ENCODE measurements at places on chromosomes 13 and 19.

DNA sequence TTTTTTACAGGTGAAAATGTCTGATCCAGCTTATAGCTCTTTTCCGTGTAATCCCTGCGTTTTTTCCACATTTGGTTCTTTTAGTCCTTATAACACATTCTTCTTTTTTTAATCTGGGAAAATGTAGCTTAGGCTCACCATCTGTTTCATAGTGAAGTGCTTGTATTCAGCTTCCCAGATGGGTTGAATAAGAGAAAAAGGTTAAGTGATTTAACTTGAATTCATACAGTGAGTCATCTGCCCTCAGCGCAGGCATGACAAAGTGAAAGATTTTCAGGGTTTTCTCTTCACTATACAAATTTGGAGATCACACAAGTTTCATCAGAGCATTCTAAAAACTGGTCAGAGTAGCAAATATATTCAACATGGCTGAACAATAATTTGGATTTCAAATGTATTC, 224.8 kb downstream of the SPRY2 start:
- DNase-seq = no peak

GRCh38 chr19:2550431-2551171, 74.7 kb downstream of the GADD45B start:
- DNase-seq = peak; percentile 83

DNA sequence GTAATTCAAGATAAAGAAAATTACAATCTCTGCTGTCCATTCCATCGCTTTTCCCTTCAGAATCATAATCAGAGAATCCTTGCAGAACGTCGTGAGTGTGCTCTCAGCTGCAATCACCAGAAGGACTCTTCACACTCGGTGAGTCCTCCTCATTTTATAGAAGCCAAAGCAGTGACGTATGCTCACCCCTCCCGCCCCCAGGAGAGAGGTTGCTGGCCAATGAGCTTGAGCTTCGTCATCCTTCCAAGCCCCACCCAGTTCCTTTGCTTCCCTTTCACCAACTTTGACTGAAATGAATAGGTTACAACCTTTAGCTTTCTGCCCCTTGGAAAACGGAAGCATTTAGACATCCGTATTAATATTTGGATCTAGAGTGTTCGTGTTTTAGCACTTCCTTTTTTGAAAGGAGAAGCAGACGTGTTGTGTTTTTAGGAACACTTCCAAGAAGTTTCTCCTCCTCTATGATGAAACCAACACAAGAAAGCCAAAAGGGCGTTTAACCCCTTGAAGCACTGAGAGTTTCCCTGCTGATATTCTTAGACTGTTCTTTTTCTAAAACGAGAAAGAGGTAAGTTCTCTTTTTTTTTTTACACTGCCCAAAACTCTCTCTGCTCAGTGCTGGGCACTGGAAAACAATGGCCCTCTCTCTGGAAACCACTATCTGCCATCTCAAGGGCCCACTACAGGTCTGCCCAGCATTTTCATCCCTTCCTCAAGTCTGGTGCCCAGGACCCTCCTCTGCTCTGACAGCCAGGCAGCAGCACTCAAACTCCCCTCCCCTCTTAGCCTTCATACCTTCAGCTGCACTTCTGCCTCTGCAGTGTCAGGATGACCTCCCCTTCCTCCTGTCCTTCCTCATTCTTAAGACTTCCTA, 44.3 kb upstream of the CEACAM21 start:
- DNase-seq = peak; percentile 56

DNA sequence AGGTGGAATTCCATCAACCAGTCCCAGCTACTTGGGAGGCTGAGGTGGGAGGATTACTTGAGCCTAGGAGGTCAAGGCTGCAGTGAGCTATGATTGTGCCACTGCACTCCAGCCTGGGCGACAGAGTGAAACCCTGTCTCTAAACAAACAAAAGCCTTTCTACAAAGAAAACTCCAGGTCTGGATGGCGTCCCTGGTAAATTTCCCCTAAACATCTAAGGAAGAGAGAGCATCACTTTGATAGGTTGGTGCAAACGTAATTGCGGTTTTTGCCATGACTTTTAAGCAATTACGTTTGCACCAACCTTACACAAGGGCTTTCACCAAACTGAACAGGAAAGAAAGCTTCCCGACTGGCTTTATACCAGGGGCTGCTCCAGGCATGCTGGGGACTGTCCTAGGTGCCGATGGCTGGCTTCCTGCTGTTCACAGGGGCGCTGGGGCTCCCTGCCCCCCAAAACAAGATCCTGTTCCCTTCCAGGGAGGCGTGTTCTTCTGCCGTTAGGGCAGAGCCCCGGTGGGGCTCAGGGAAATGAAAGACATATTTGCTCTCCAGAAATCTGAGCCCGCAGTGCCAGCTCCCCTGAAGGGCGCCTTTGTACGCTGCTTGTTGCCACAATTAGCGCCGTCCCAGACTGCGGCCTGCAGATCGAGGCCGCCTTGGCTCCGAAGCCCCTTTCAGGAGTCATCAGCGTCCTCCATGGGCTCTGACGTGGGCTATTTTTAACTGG, 38.7 kb upstream of the KLF2 start:
- no peak for DNase-seq

- DNase-seq = no peak
Observed at GRCh38 chr13:24203811-24204210, 43.3 kb downstream of the SPATA13 start.

DNA sequence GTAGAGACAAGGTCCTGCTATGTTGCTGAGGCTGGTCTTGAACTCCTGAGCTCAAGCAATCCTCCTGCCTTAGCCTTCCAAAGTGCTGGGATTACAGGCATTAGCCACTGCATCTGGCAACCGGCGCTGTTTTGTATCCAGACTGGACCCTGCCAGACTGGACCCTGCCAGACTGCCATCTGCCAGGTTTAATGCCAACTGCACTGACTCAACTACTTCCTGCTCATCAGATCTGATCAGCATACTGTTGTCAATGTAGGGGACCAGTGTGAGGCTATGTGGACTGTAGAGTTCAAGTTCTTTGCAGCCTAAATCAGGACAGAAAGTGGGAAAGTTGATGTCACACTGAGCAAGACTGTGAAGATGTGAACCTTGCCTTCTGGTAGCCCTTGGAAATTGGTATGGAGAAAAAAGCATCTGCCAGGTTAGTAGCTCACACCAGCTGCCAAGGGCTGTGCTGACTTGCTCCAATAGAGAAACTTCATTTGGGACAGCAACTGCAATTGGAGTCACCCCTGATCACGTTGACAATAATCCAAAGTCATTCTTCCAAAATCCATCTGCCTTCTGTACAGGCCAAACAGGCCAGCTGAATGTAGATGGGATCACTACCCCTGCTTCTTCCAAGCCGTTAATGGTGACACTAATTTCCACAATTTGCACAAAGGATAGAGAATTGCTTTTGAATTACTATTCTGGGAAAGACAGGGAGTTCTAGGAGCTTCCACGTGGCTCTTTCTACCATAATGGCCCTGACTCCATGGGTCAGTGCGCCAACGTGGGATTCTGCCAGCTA, 36.8 kb upstream of the ATP1A3 start:
- no peak for DNase-seq

GRCh38 chr13:107734891-107735625, 480.3 kb downstream of the LIG4 start:
- no peak for DNase-seq

GRCh38 chr19:53903055-53903680, 5.9 kb upstream of the CACNG7 start:
- no peak for DNase-seq

DNA sequence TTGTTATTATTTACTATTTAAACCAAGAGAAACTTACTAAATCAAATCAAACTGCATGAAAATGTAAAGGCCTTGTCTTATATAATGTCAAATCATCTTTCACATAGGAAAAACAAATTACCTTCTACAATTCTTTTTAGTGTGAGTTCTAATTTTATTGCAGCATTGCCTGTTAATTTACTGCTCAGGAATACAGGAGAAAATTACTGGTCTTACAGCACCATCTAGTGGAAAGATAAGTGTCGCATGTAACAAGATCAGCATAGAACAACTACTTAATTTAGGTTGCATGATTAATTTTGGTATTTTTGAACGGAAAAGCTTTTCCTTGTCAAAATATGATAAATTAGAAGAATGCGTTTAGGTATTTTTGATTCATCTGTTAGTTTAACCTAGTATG, 502.7 kb downstream of the UQCRFS1 start:
- no peak for DNase-seq

DNA sequence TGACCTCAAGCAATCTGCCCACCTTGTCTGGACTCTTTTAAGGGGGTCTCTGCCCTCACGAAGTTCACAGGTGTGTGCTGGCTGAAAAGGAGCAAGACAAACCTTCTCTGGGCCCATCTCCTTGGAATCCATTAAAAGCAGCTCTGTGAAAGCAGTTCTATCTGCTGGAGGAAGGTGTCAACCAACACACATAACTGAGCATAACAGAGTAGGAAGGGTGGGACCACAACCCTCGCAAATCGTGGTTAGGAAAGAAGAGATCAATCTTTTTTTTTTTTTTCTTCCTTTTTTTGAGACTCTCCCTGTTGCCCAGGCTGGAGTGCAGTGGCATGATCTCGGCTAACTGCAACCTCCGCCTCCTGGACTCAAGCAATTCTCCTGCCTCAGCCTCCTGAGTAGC, 1.4 kb downstream of the SUGP2 start:
- DNase-seq = no peak

- DNase-seq = no peak
Observed at GRCh38 chr13:40313269-40314200, 352.9 kb downstream of the FOXO1 start.

DNA sequence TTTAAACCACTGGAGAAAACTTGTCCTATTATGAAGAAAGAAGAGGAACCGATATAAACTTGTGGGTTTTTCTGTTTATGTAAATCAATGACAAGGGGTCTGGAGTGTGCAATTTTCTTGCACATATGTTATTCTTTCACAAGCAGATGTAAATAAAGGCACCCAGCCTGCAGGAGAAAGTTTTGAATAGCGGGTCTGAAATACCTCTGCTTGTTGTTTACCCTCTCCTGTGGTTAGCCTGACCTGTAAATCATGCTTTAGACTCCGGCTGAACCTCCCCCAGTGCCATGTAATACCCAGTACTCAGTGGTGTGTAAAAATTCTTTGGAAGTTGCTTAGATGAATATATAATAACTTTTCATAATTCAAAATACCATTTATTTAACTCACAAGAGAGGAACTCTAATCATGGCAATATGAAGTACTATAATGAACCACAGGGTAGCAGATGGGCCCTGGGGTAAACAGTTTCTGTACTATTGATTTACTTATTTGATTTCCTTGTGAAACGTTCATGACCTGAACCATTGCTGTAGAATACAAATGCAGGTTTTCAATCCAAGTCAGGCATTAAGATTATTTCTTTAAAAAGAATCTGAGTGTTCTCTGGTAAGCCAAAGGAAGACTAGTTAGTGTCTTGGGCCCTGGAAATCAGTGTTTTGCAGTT, 245.1 kb downstream of the LMO7 start:
- no peak for DNase-seq

- no peak for DNase-seq
Observed at GRCh38 chr13:101289764-101290163, 126.5 kb downstream of the NALCN start.

- DNase-seq = no peak
Observed at GRCh38 chr13:48563626-48564025, 30.7 kb upstream of the RCBTB2 start.

- DNase-seq = no peak
Observed at GRCh38 chr13:42394361-42394708, 122.4 kb downstream of the AKAP11 start.

- DNase-seq = no peak
Observed at GRCh38 chr13:81664872-81665271, 1323.9 kb upstream of the SPRY2 start.

GRCh38 chr19:55486971-55487923, 989 bp upstream of the SSC5D start:
- no peak for DNase-seq

GRCh38 chr13:74132776-74133656, 1.2 kb downstream of the KLF12 start:
- peak; percentile 8 for DNase-seq

GRCh38 chr19:20925481-20925880, 2.4 kb downstream of the ZNF85 start:
- DNase-seq = no peak

DNA sequence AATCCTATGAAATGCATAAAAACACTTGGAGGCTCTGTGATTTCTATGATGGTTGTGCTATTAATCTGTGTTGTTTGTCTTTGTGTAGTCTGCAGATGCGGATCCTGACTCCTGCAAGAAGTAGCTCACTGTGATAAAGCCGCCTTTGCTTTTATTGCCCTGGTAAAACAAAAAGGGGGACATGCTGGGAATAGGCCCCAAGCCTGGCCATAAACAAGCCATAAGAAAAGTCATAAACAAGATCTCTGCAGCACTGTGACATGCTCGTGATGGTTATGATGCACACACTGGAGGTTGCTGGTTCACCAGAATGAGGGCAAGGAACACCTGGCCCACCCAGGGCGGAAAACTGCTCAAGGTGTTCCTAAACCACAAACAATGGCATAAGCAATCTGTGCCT, 26.6 kb upstream of the ZNF266 start:
- no peak for DNase-seq

- no peak for DNase-seq
Observed at GRCh38 chr19:10288662-10289166, 1.0 kb upstream of the ICAM5 start.

- DNase-seq = peak; percentile 58
Observed at GRCh38 chr19:13099073-13099999, 3.3 kb downstream of the LYL1 start.

DNA sequence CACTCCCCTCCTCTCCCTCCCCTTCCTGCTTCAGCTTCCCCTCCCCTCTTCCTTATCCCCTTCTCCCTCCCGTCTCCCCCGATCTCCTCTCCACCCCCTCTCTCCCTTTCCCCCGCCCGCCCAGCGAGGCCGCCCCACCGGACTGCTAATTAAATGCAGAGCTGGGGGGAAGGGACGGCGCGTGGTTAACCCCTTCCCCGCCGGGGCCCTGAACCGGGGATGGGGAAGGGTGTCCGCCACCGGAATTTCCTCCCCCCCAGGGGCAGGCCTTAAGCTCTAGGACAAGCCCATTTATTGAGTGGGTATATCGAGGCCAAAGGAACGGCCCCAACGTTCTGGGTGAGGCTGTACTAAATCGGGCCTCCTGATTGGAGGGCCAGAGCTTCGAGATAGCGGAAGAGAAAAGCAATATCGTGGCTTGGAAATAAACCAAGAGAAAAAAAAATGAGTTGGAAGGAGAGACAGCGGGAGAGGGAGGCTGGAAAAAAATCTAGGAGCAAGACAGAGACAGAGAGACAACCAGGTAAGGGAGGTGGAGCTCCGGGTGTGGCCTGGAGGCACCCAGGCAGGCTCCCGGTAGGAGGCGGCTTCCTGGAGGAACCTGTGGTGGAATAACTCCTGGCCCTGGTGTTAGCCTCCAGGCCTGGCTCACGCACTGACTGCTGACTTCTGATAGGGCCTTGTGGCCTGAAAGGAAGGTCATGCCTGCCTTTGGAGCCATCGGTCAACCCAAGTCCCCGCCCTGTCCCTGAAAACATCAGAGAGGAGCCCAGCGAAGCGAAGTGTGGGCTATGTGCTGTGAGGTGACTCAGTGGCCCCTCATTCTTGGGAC, 11.6 kb upstream of the JUND start:
- peak; percentile 68 for DNase-seq

DNA sequence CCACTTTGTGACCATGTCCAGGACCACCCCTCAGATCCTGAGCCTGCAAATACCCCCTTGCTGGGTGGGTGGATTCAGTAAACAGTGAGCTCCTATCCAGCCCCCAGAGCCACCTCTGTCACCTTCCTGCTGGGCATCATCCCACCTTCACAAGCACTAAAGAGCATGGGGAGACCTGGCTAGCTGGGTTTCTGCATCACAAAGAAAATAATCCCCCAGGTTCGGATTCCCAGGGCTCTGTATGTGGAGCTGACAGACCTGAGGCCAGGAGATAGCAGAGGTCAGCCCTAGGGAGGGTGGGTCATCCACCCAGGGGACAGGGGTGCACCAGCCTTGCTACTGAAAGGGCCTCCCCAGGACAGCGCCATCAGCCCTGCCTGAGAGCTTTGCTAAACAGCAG, 7.7 kb upstream of the CEACAM7 start:
- no peak for DNase-seq

Measured in gastrocnemius medialis (tissue), 4 donors.